Activated B cell treated with CpG ODN at 0.5 μM for 24 hours (primary cell): ENCODE measurements at places on chromosomes 2 and 18. TPM values are rescaled to one million over a fixed set of nuclear protein-coding genes. Genes with fewer than 3 reads are reported as not detected.

VSNL1 gene
- not detected in 2 replicates for total RNA-seq

SPC25 gene
- 0.18 and 0.95 TPM in 2 replicates for total RNA-seq

GRCh38 chr2:240237609-240238174 is 97.2 kb upstream of the OTOS start:
- peaks cover 2% of the 10 kb centered on the region for H3K4me1 ChIP-seq
- DNase-seq = no peak
- peaks cover 7% of the 10 kb centered on the region for H3K27me3 ChIP-seq
- no peak overlapping the region for H3K27ac ChIP-seq
- H3K4me3 ChIP-seq = no peak overlapping the region

RTP5 gene
- 0.12 TPM in 1 of 2 replicates, not detected in the other for total RNA-seq

DNA sequence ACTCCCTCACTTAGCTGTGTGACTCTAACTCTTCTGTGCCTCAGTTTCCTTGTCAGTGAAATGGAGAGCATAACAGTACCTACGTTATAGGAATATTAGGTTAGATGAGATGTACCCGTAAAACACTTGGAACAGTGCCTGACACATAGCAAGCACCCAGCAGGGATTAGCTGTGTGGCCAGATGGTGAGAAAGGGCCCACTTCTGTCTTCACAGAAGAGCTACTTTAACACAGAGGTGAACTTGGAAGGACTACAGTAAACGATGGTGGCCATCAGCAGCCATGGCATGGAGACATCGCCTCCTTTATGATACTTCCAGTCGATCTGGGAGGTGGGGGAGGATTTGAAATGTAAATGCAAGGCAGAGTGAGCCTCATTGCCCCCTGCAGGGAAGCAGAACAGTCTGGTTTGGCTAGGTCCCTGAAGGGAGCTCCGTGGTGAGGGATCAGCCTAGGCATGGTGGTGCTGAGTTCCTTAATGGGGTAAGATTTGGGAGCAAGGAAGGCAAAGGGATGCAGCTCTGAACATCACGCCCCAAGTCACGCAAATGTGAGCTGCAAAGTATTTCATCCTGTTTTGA is 101.7 kb upstream of the ALPP start:
- no peak overlapping the region for H3K27ac ChIP-seq
- H3K27me3 ChIP-seq = no peaks in the 10 kb centered on the region
- DNase-seq = no peak
- H3K4me1 ChIP-seq = no peaks in the 10 kb centered on the region
- peaks cover 66% of the 10 kb centered on the region for H3K36me3 ChIP-seq

GRCh38 chr2:226791056-226791486 is 8.5 kb downstream of the IRS1 start:
- H3K4me3 ChIP-seq = peak overlapping the region; percentile 93
- DNase-seq = no peak
- H3K27me3 ChIP-seq = no peaks in the 10 kb centered on the region
- peaks cover 34% of the 10 kb centered on the region for H3K4me1 ChIP-seq
- H3K36me3 ChIP-seq = peaks cover 4% of the 10 kb centered on the region
